ENCODE measurements at places on chromosomes 5 and 9. TPM values are rescaled to one million over a fixed set of nuclear protein-coding genes. Genes with fewer than 3 reads are reported as not detected.
A peak's percentile ranks its signal among the peaks of the same experiment; 100 is the strongest.

FCN2 gene
- not detected for polyA plus RNA-seq

GGTA1 gene
- polyA plus RNA-seq, result 7.3 TPM

FAM78A gene
- polyA plus RNA-seq, result 6.3 TPM

CDH6 gene
- polyA plus RNA-seq, result 12.5 TPM

GLT6D1 gene
- polyA plus RNA-seq, result not detected

- DNase-seq, result peak; percentile 66
- no peaks in the 10 kb centered on the region for H3K36me3 ChIP-seq
- no peaks in the 10 kb centered on the region for H3K27me3 ChIP-seq
- H3K27ac ChIP-seq, result no peak overlapping the region
Observed at GRCh38 chr5:142600611-142601358, 85.1 kb downstream of the FGF1 start.

GRCh38 chr5:39040875-39041274, 33.3 kb downstream of the RICTOR start:
- H3K4me1 ChIP-seq, result no peaks in the 10 kb centered on the region
- DNase-seq, result no peak
- H3K27ac ChIP-seq, result no peak overlapping the region
- no peaks in the 10 kb centered on the region for H3K36me3 ChIP-seq

- H3K4me3 ChIP-seq, result no peak overlapping the region
- H3K4me1 ChIP-seq, result no peaks in the 10 kb centered on the region
- H3K36me3 ChIP-seq, result no peaks in the 10 kb centered on the region
- H3K27ac ChIP-seq, result no peak overlapping the region
- no peak for DNase-seq
Observed at GRCh38 chr5:82285206-82285605, 7.1 kb upstream of the RPS23 start.

DNA sequence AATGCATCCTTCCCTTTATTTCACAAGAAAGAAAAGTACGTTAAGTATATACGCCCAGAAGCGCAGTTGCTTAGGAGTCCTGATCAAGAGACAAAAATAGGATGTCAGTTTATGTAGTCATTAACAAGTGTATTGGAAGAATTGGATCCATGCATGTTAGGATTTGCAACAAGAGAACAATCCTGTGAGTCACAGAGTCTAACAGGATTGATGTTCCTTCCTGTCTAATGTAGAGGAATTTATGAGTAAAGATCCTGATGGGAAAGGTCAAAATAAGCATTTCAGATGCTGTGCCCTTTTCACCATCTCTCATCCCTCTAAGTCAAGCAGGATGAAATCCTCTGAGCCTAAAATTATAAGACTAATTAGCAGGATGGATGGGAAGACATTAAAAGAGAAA, 406.0 kb upstream of the GRIA1 start:
- no peak overlapping the region for H3K27ac ChIP-seq
- H3K4me1 ChIP-seq, result no peaks in the 10 kb centered on the region
- H3K27me3 ChIP-seq, result no peaks in the 10 kb centered on the region
- DNase-seq, result no peak

GRCh38 chr9:643966-644365, 197.5 kb upstream of the DMRT1 start:
- H3K27ac ChIP-seq, result no peak overlapping the region
- H3K27me3 ChIP-seq, result no peaks in the 10 kb centered on the region
- no peak overlapping the region for H3K4me3 ChIP-seq
- DNase-seq, result no peak

DNA sequence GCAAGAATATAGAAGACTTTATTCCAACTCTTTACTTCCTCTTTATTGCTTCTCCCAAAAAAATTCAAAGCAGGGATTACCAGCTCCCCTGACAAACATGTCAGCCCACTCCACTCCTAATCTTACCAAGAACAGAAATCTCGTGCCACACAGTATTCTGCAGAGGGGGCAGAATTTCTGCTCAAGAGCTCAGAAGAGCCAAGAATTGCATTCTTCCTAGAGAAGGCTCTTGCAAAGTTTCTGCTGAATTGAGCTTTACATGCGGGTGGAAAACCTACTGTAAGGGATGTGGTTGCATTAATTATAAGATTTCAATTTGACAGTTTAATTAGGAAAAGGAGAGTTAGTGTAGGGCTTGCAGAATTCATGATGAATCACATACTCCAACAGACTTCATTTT, 428.5 kb downstream of the CETN3 start:
- H3K36me3 ChIP-seq, result no peaks in the 10 kb centered on the region
- peaks cover 10% of the 10 kb centered on the region for H3K4me1 ChIP-seq
- no peaks in the 10 kb centered on the region for H3K27me3 ChIP-seq
- no peak overlapping the region for H3K4me3 ChIP-seq
- H3K27ac ChIP-seq, result no peak overlapping the region
- no peak for DNase-seq

DNA sequence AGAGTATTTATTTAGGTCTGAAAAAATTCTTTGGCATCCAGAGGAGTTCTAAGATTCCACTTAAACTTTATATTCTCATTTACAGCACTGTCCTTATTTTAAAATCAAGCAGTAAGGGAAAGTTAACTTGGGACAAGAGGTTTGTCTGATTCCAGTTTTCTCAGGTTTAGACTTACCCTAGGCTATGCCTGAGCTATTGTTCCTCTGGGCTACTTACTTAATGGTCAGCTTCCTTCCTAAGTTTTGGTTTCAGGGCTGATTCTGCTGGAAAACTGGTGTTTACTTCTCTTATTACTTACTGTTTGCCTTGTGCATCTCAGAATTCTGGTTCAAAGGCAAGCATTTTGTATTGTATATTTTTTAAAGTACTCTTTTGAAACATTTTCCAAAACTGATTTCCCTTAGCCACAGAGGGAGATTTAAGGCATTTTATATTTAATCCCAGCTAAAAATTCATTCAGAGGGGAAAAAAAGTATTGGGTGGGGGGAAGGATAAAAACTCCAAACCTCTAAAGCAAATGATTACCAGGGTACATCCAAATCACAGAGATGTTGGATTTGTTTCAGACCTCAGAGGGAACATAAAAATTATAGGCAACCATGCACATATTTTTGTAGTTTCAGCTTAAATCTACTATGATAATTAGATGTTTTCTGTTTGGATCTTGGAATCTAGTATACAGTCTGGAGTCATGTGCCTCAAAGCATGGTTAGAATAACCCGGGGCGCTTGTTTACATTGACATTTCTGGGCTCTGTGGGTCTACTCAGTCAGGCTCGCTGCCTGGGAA, 290.0 kb downstream of the ARHGAP26 start:
- no peak for DNase-seq
- H3K4me1 ChIP-seq, result peaks cover 37% of the 10 kb centered on the region
- peaks cover 30% of the 10 kb centered on the region for H3K36me3 ChIP-seq
- H3K27ac ChIP-seq, result peak overlapping the region; percentile 49
- no peak overlapping the region for H3K4me3 ChIP-seq

- no peak overlapping the region for H3K27ac ChIP-seq
- no peak overlapping the region for H3K4me3 ChIP-seq
- DNase-seq, result no peak
- no peaks in the 10 kb centered on the region for H3K27me3 ChIP-seq
- H3K4me1 ChIP-seq, result no peaks in the 10 kb centered on the region
Observed at GRCh38 chr5:124995421-124995820, 249.0 kb upstream of the ZNF608 start.

GRCh38 chr5:169701910-169702451, 64.9 kb downstream of the DOCK2 start:
- no peak overlapping the region for H3K4me3 ChIP-seq
- H3K36me3 ChIP-seq, result peaks cover 96% of the 10 kb centered on the region
- no peaks in the 10 kb centered on the region for H3K4me1 ChIP-seq
- DNase-seq, result no peak

- H3K4me1 ChIP-seq, result peaks cover 8% of the 10 kb centered on the region
- no peaks in the 10 kb centered on the region for H3K27me3 ChIP-seq
- no peak overlapping the region for H3K4me3 ChIP-seq
Observed at GRCh38 chr5:72465066-72465465, 42.1 kb downstream of the ZNF366 start.

DNA sequence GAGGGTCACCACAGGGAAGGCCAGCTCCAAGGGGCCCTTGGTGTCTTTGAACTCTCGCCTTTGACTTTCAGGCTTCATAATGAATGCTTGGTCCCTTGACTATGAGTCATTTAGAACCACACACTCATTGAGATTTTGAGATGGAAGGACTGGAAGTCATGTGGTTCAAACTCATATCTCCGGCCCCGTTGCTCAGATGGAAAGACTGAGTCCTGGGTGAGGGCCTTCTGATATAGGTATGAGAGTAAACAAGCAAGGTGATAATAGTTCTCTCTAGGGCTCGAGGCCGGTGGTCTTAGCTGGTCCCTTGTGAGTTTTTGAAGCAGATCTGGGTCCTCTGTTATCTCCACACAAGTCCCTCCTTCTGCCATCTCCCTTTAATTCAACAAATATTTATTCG, 210.6 kb downstream of the PAX5 start:
- no peak overlapping the region for H3K27ac ChIP-seq
- DNase-seq, result no peak
- peaks cover 11% of the 10 kb centered on the region for H3K27me3 ChIP-seq
- no peak overlapping the region for H3K4me3 ChIP-seq

DNA sequence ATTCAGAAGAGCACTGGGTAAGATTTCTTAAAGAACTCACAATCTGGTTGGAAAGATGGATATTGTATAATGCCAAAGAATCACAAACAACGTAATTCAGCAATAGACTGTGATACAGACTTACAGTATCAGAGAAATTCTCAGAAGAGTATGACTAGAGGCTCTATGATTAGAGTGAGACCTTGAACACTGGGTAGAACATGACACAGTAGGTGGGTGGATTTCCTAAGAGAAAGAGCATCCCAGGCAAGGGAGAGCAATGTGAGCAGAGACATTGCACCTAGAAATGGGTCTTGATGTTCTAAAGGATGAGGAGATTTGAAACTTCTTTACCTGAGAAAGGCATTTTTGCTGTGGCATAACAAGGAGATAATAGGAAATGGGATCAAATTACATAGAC, 27.3 kb upstream of the CAST start:
- H3K4me1 ChIP-seq, result no peaks in the 10 kb centered on the region
- no peak overlapping the region for H3K27ac ChIP-seq
- H3K4me3 ChIP-seq, result no peak overlapping the region
- H3K27me3 ChIP-seq, result no peaks in the 10 kb centered on the region

DNA sequence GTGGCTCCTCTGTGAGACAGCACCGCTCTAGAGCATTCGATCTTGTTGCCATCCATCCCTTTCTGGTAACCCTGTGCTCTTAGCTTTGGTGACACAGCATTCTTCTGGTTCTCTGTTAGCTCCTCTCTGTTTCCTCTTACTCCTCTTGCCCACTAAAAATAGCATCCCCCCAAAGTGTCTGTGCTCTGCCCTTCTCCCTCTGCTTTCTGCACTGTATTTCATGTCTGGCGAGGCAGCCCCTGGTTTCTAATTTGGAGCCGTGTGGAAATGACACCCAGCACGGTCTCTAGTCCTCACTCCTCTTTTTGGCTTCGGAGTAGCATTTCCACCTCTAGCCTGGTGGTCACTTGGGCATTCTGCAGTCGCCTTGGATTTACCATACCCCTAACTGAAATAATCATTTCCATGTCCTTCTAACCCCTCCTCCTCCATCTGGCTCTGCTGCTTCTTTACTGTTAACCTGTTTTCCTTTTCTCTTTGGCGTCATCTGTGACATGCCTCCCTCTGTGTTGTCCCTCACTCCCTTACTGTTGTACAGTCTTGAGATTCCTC, 23.8 kb downstream of the NPR3 start:
- DNase-seq, result no peak
- no peaks in the 10 kb centered on the region for H3K27me3 ChIP-seq
- no peak overlapping the region for H3K4me3 ChIP-seq
- H3K4me1 ChIP-seq, result no peaks in the 10 kb centered on the region
- no peak overlapping the region for H3K27ac ChIP-seq

DNA sequence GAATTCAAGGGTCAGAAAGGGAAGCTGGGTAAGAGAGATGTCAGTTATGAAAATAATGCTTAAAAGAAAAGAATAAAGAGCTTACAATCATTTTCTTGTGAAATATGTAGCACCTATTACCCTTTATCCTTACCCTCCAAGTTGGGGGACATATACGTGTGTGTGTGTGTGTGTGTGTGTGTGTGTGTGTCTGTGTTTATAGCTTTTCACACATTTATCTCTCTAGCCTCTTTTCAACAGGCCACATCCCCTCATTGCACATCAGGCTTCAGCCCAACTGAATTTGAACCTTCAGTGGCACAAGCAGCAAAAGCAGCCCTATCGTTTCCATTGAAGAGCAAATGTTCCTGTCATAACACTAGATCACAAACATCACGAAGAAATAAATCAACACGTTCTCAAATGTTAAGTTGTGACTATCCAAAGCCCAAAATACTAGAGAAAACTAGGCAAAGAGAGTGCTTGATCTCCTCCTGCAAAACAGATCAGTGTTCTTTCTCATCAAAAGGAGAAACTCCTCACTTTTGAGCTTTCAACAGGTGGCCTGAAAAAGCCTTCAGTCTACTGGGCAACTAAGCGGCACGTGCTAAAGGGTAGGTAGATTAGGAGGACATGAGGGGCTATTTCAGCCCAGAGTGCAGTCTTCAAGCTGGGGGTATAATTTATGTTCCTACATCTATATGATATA, 416.4 kb downstream of the EFNA5 start:
- no peak overlapping the region for H3K27ac ChIP-seq
- H3K27me3 ChIP-seq, result no peaks in the 10 kb centered on the region
- H3K4me3 ChIP-seq, result no peak overlapping the region
- DNase-seq, result no peak
- H3K36me3 ChIP-seq, result no peaks in the 10 kb centered on the region
- no peaks in the 10 kb centered on the region for H3K4me1 ChIP-seq

DNA sequence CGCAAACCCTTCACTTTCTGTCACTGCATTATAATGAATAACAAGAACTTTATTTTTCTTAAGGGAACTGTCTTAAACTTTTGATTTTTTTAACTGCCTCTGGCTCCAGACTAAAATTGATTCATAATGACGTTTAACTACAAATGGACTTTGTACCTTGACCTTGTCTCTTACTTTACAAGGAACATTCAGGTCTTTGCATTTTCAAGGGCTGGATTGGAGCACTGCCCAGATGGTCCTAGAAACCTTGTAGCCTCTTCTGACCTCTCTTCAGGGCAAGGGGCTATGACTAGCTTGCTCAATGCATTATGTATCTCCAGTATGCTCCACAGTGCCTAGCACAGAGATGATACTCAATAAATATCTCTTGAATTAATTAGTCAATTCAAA, 612.6 kb upstream of the CLINT1 start:
- no peak overlapping the region for H3K27ac ChIP-seq
- H3K27me3 ChIP-seq, result no peaks in the 10 kb centered on the region
- H3K36me3 ChIP-seq, result no peaks in the 10 kb centered on the region
- no peak overlapping the region for H3K4me3 ChIP-seq
- DNase-seq, result no peak
- H3K4me1 ChIP-seq, result peaks cover 2% of the 10 kb centered on the region

- peak overlapping the region; percentile 25 for H3K27ac ChIP-seq
- H3K4me3 ChIP-seq, result peak overlapping the region; percentile 32
- H3K4me1 ChIP-seq, result no peaks in the 10 kb centered on the region
- no peaks in the 10 kb centered on the region for H3K36me3 ChIP-seq
Observed at GRCh38 chr5:44388321-44389089, 715 bp downstream of the FGF10 start.

GRCh38 chr5:98205691-98206461, 567.6 kb upstream of the RGMB start:
- no peaks in the 10 kb centered on the region for H3K27me3 ChIP-seq
- no peak for DNase-seq
